ENCODE measurements at places on chromosomes 5 and 9. TPM values are rescaled to one million over a fixed set of nuclear protein-coding genes. Genes with fewer than 3 reads are reported as not detected.

The TUBB4B gene
- polyA plus RNA-seq: 383 TPM

The RNF183 gene
- 8.7 TPM for polyA plus RNA-seq

The MLANA gene
- 1.6 TPM for polyA plus RNA-seq

The PCDHGC5 gene
- 1.1 TPM for polyA plus RNA-seq

The ASS1 gene
- 346 TPM for polyA plus RNA-seq

The PCDHGB2 gene
- polyA plus RNA-seq: 3.5 TPM

The IL17B gene
- 2.1 TPM for polyA plus RNA-seq

Measured in renal pelvis (tissue), 12 donors.